ENCODE measurements at places on chromosomes 6 and 20. TPM values are rescaled to one million over a fixed set of nuclear protein-coding genes. Genes with fewer than 3 reads are reported as not detected.

DNA sequence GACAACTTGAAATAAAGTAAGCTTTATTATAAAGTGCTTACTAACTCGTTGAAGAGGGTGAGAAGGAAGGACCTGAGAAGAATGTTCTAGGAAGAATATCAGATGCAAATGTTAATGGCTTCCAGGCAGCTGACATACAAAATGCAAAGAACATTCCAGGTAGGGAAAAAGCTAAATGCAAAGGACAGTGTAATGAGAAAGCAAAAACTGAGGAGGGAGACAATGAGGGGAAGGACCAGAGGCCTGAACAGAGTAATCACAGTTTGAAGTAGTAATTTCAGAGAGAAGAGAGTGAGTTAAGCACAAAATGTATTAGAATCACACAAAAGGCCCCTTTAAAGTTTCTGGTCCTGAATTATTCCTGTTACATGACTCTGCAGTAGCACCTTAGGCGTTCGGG lies 81.3 kb downstream of the HMGCLL1 start:
- DNase-seq: no peak

DNA sequence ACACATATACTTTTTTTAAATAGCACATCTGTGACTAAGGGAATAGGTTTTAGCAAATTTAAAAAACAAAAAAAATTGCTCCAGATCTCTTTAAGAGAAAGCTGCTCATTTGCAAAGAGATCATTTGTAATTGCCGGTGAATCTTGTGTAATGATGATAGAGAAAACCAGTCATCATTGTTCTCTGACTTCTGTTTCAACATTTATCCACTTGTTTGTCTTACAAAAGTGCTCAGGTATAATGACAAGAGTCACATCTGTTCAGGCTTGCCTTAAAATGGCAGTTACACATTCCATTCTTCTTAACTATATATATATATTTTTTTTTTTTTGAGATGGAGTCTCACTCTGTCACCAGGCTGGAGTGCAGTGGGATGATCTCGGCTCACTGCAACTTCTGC lies 165.2 kb downstream of the AIG1 start:
- no peak for DNase-seq

DNA sequence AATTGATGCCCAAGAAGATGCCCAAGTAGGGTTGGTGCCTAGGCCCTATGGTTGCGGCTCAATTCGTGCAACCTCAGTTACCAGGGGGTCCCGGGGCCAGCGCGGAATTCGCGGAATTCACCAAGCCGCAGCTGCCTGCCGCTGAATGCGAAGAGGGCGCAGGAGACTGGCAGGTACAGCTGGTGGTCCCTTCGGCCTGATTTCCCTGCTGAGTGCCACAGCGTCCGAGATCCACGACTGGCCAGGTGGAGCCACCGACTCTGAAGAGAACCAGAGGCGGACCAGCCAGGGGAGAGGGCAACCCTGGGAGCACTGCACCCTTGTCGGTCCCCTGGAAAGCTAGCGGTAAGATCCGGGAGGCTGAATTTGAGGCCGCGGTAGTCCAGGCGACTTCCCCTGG lies 6.8 kb upstream of the TFAP2D start:
- no peak for DNase-seq

DNA sequence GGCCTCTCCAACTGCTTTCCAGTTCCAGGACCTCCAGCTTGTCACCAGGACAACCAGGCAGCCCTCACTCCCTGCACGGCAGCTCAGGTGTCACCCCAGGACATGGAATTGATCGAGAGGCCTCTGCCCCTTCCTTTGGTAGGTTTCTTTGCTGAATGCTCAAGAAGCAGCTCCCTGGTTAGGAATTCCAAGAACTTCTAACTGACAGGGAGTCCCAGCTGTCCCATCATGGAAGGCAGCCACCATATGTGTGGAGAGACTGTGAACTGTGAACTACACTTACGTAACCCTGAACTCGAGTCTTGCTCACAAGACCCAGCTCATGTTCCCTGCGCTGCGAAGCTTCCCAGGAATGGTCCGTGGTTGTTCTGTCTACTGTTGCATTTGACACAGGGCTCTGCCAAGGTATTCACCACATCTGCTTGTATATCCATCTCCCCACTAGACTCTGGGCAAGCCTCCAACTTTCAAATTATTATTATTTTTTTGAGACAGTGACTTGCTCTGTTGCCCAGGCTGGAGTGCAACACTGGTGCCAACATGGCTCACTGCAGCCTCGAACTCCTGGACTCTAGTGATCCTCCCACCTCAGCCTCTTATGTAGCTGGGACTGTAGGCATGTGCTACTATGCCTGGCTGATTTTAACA lies 35.7 kb downstream of the MGME1 start:
- no peak for DNase-seq

The CD93 gene
- total RNA-seq: 160 TPM

The CGA gene
- not detected for total RNA-seq

The NMBR gene
- total RNA-seq: not detected

The HLA-DQA2 gene
- 51.7 TPM for total RNA-seq

DNA sequence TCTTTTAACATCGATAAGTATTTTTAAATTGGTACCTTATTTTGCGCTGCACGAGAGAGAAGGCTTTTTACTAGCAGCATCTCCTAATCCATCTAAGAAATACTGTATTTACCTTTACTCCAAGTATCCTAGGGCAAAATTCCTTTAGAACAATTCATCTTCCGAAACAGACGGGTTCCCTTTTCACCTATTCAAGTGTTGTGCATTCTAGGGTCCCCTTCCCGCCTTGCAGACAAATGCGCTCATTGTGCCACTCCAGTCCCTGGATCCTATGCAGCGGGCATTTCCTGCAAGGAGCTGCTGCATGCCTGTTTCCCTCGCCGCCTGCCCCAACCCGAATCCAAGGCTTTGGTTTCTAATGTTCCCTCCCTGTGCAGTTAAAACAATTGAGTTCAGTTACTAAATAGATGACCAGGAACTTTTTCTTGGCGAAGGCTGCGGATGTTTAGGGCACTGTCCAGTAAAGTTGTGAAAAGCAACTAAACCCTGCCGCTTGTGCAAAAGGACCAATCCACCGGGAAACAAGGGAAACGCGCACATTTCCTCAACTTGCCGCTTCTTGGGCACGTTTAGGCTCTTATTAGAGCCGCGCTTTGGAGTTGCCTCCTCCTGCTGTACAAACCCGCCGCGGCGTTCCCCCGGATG lies 556 bp upstream of the SCAF8 start:
- peak; percentile 69 for DNase-seq

The SAPCD1 gene
- total RNA-seq: 2.6 TPM

The CRISP3 gene
- not detected for total RNA-seq

GRCh38 chr6:47112317-47112716 lies 70.2 kb upstream of the ADGRF1 start:
- DNase-seq: no peak

DNA sequence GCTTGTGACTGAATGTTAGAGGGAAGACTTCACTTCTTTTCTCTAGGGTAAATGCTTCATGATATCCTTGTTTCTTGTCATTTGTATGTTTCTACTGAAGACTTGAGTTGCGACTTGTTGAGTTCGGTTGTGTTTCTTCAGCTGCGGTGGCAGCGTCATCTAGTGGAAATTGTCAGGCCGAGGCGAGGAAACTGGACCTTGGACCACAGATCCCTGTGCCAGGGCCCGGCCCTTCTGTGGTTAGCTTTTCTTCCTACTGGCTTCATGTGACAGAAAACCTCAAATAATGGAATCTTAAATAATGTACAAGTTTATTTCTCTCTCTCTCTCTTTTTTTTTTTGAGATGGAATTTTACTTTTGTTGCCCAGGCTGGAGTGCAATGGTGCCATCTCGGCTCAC lies 12.4 kb downstream of the MTHFD1L start:
- no peak for DNase-seq

DNA sequence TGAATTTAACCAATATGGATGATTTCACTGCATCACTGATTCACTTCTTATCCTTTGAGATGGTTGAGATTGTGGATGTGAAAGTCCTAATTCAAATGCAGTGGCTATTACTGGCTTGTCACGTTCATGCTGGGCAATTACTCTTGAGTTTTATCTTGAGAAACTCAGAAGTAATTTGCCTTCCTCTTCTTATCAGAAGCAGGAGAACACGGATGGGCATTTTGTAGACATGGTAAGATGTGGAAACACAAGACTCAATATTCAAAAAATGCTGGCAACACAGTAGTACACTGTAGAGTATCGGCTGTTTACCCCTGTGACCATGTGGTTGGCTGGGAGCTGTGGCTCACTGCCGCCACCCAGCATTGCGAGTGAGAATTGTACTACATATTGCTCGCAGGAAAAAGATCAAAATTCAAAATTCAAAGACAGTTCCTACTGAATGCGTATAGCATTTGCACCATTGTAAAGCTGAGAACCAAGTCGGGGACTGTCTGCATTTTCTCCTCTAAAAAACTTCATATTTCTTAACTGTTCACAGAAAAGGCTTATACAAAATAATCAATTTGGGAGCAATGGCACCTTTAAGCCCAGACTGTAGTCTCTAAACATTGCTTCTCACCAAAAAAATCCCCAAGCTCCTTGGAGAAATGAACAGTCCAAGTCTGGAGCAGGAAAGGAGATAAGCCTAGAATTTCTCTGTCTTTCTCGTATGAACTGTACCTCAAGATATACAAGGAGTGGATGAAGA lies 61.9 kb upstream of the ELOVL5 start:
- peak; percentile 73 for DNase-seq

DNA sequence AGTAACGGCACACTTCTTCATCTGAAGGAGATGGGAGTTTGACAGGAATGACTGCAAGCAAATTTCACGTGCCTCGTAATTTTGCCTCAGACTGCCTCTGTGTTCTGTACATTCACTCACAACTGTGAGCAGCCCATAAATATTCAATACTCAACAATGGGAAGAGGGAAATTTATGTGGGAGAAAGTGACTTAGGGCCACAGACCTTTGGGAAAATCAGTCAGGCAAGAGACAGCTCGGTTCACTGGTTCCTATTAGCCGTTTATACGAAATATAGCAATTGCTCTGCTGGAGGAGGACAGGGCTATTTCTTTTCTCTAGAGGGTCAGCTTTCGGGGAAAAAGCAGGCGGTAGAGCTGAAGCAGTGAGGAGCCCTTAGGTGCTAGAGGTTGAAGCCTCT lies 28.0 kb downstream of the OPN5 start:
- DNase-seq: no peak

GRCh38 chr6:29861521-29862255 lies 34.1 kb downstream of the HLA-G start:
- no peak for DNase-seq

- DNase-seq: no peak
Observed at GRCh38 chr20:31711179-31712111, 11.2 kb downstream of the BCL2L1 start.

The APOM gene
- 2.6 TPM for total RNA-seq

DNA sequence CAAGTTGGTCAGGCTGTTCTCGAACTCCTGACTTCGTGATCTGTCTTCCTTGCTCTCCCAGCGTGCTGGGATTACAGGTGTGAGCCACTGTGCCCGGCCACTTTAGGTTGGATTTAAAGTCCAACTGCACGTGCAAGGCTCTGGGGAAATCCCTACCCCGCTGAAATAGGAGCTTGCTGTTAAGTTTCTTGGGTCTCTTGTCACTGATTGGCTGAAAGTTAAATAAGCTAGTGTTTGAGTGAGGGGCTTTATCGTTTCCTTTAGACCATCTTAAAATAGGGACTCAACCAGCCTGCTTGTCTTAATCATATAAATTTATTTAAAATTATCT lies 11.1 kb upstream of the SERINC1 start:
- no peak for DNase-seq

DNA sequence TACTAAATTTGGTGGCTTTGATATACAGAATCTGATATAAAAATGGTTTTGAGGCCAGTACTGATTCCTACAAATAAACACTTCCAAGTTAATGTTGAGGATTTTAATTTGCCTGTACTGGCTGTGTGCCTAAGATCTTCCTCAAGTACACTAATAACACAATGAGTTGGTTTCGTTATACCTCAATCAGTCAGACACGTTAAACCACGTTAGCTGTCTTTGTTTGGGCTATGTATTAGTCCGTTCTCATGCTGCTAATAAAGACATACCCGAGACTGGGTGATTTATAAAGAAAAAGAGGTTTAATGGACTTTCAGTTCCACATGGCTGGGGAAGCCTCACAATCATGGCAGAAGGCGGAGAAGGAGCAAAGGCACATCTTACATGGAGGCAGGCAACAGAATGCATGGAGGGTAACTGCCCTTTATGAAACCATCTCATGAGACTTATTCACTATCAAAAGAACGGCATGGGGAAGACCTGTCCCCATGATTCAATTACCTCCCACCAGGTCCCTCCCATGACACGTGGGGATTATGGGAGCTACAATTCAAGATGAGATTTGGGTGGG lies 46.2 kb downstream of the NT5E start:
- no peak for DNase-seq

DNA sequence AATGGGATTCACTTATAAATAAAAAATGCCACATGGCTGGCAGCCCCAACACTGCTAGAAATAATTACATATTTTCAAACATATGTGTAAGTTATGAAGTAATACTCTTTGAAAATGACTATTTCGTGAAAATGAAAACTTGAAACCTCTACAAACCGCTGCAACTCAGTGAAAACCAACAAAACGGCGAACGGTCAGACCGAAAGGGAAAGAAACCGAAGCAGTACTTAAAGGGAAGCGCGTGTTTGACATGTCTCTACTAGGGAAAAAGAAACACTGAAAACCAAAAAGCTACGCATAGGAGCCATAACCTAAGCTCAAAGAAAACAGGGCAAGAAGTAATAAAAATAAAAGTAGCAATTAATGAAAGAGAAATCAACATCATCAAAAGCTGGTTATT lies 121.0 kb upstream of the GGTLC1 start:
- DNase-seq: no peak

The KCNK16 gene
- total RNA-seq: not detected

DNA sequence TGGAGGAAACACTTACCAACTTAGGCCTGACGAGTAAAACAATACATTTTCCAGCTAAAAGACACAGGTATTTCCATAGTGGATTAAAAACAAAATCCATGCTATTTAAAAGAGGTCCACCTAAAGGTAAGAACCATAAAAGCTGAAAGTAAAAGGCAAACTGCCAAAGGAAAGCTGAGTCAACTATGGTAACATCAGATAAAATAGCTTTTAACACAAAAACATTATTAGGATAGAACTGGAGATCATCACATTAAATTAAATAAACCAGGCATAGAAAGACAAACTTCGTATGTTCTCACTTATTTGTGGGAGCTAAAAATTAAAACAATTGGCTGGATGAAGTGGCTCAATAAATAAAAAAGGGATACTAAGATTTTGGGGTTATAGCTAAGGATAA lies 166.8 kb upstream of the SLC22A16 start:
- no peak for DNase-seq

The HLA-DOA gene
- 25.2 TPM for total RNA-seq

The MED23 gene
- 25.8 TPM for total RNA-seq

DNA sequence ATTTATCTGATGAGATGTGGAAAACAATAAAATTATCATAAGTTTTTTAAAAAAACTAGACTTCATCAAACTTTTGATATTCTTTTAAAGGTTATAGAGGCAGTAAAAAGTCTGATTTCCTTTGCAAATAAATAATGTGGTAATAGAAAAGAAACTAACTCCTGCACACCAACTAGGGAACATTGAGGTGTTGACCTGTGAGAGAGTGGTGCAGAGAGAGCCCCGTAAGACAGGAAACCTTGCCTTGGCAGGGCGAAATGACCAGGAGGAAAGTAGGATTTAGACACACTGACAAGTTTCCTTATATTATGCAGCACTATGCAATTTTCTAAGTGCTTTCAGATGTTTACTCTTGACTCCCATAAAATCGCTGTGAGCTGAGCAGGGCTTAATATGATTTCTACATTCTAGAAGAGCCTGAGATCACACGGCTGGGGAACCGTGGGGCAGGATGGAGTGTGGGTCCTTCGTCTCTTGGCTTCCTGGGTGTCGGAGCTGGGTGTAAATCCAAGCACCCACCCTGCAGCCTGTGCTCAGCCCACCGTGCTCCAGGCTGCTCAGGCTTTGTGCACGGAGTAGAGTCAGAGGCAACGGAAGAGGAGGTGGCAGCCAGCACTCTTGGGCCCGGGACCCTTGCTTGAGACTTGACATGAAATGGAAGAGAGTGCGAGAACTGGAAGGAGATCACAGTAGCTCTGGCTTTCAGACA lies 61.3 kb upstream of the FOXQ1 start:
- DNase-seq: no peak
